ENCODE measurements at places on chromosomes 1 and 21. TPM values are rescaled to one million over a fixed set of nuclear protein-coding genes. Genes with fewer than 3 reads are reported as not detected.

GRCh38 chr1:45543581-45544417 lies 6.8 kb upstream of the AKR1A1 start:
- H3K27ac ChIP-seq = peak overlapping the region; percentile 70
- no peaks in the 10 kb centered on the region for H3K36me3 ChIP-seq
- peak; percentile 37 for DNase-seq
- no peak overlapping the region for H3K4me3 ChIP-seq
- peaks cover 9% of the 10 kb centered on the region for H3K4me1 ChIP-seq

GRCh38 chr1:171879556-171879955 lies 38.3 kb downstream of the DNM3 start:
- H3K27ac ChIP-seq = no peak overlapping the region
- no peak for DNase-seq
- no peaks in the 10 kb centered on the region for H3K27me3 ChIP-seq
- no peak overlapping the region for H3K4me3 ChIP-seq
- H3K36me3 ChIP-seq = no peaks in the 10 kb centered on the region

- no peak for DNase-seq
- H3K27me3 ChIP-seq = no peaks in the 10 kb centered on the region
- no peaks in the 10 kb centered on the region for H3K4me1 ChIP-seq
- H3K4me3 ChIP-seq = no peak overlapping the region
- H3K27ac ChIP-seq = no peak overlapping the region
Measured at GRCh38 chr1:80929868-80930508, 870.7 kb upstream of the ADGRL2 start.

DNA sequence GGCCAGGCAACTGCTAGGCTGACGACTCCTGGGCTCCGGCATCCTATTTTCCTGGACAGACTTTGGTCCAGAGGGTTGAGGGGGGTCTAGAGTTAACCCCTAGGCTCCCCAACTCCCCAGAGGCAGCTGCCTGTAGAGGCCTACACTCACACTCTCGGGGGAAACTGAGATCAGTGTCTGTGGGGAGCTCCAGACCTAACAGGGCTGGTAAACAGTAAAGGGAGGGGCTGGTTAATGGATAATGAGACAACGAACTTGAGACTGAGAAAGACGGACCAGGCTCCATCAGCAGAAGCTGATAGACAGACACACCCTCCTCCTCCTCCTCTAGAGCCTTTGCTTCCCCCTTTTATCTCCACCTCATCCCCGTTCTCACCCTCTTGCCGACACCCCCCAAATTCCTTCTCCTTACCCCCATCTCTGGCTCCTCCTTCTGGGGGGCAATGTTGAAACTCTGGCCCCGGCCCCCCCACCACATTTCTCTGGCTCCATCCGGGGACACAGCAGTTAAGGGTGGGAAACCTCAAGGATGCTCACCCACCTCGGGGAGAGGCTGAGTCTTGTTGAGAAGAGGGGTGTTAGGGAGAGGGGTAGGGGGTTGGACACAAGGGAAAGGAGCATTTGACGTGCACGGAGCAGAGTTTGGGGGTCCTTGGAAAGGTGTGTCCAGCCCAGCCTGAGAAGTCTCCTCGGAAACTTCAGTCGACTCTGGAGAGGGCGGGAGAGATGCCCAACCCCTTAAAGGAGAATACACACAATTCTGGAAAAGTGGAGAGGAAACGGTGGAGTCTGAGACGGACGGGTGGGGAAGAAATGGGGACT lies at the start of gene MTMR11:
Gene MTMR11 (minus strand): TSS at position 710 of the 822 bp plus-strand sequence. CDS start 232 bp downstream, at position 478.
- DNase-seq = peak; percentile 62
- H3K4me1 ChIP-seq = peaks cover 45% of the 10 kb centered on the region
- H3K27ac ChIP-seq = peak within 1 kb of the TSS; percentile 21
- peak within 1 kb of the TSS; percentile 4 for H3K4me3 ChIP-seq
- H3K36me3 ChIP-seq = no peaks in the 10 kb centered on the region
- H3K27me3 ChIP-seq = no peaks in the 10 kb centered on the region

DNA sequence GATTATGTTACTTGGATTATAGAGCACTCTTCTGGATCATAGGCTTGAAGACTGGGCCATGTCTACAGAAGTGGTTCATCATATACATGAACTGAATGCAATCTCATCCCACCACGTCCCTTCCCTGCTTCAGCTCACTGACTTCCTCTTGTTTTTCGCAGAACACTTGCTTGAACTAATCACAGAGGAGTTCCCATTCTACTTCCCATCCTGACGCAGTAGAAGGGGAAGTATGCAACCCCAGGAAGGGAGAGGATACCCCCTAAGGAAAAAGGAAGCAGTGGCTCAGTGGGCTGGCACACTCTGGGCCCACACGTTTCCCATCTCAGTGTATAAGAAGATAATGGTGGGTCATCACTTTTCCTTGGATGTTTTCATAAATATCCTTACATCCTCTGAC lies 36.2 kb downstream of the CASQ2 start:
- DNase-seq = no peak
- H3K27ac ChIP-seq = no peak overlapping the region
- H3K27me3 ChIP-seq = no peaks in the 10 kb centered on the region
- H3K36me3 ChIP-seq = no peaks in the 10 kb centered on the region
- no peaks in the 10 kb centered on the region for H3K4me1 ChIP-seq
- no peak overlapping the region for H3K4me3 ChIP-seq

The NID1 gene
- 28.5 TPM for total RNA-seq

The RORC gene
- 51.4 TPM for total RNA-seq

The CCDC185 gene
- not detected for total RNA-seq

The ERMAP gene
- total RNA-seq = 11.9 TPM

The MYCL gene
- 33.0 TPM for total RNA-seq

The NR1I3 gene
- not detected for total RNA-seq
